Right renal pelvis (tissue), 4 donors: ENCODE measurements at places on chromosomes 2 and 18. TPM values are rescaled to one million over a fixed set of nuclear protein-coding genes. Genes with fewer than 3 reads are reported as not detected.

- no peak for DNase-seq
Observed at GRCh38 chr2:12244070-12244469, 472.7 kb upstream of the TRIB2 start.

DNA sequence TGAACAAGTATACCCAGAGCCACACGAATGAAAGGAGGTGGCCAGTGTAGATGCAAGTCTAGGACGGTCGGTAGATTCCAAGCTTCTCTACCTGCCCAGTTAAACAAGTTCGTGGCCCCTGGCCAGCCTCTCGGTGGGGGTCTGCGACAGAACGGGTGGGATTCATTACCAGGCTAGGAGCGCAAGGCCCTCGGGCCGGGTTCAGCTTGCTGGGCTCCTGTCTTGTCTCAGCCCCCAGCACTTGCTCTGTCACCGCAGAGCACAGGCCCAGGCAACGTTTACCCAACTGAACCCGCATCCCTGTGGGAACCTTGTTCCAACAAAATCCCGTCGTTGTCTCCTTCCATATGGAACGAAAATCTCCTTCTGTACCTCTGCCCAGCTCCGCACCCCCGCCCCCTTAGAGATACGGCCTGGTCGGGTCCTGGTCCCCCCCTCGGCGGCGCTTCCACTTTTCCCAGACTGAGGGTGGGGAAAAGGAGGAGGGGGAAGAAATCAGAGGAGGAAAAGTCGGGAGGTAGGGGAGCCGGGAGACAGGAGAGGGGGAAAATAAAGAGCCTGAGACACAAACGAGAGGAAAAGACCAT is 1.9 kb upstream of the EMX1 start:
- no peak for DNase-seq

WNT10A gene
- polyA plus RNA-seq = 1.2 TPM

- DNase-seq = no peak
Observed at GRCh38 chr18:11728249-11728648, 39.2 kb downstream of the GNAL start.

FBXO48 gene
- 2.3 TPM for polyA plus RNA-seq

GRCh38 chr2:96470636-96471035 is 34.5 kb downstream of the NEURL3 start:
- no peak for DNase-seq

DNA sequence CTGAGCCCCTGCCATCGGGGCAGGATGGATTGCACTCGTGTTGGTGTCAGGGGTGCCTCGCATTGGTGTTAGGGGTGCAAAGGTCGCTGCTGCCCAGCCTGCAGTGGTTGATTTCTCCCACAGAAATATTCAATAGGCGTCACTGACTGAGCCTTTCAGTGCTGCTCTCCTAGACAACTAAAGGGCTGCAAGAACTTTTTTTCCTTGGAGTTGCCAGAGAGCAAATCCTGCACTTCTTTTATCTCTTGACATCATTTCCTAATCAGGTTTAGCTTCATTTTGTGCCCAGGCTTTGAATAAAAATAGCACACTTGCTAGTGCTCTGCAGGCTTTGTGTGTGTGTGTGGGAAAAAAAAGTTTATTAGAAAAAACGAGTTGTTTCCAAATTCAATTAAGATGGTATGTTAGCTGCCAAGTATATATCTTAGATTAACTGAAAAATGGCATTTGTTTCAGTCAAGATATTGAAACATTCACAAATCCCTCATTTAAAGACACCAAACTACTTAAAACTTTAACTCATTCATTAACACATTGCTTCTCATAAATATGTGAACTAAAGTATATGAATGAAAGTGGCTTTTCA is 125.6 kb downstream of the SOCS6 start:
- no peak for DNase-seq

- no peak for DNase-seq
Observed at GRCh38 chr2:50858156-50858555, 173.8 kb downstream of the NRXN1 start.

ODC1 gene
- polyA plus RNA-seq = 391 TPM

DNA sequence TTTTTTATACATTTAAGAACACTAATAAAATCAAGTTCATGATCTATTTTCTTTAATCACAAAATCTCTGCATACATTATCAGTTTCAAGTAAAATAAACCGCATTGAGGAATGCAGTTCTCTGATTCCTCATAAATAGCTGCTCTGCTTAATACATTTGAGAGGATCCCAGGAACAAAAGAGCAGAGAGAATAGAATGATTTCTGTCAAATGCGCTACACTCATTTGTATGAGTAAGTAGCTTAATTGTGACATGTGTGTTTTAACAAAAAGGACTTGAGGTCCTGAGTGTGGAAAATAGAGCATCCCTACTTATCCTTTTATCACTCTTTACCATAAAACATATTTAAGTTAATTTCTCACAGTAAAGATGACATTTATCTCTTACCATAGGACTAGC is 134.0 kb downstream of the PID1 start:
- no peak for DNase-seq

- no peak for DNase-seq
Observed at GRCh38 chr2:83386549-83386948, 1072.5 kb downstream of the SUCLG1 start.

- no peak for DNase-seq
Observed at GRCh38 chr2:162067596-162067995, 6.4 kb downstream of the DPP4 start.

DNA sequence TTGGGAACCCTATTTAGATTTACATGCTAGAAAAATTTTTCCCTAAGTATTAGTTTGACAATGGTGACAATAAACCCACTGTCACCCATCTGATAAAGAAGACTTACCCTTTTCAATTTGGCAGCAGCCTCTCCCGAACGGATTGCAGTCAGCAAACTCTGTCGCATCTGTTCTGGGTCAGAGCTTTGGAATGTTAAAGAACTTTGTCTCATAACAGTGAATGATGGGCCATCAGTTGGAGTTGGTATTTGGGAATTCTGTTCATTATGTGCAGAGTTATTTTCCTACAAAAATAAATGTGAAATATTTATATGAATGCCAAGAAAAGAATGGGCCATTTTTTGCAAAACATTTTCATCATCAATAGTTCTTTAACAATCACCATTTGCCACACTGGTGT is 70.8 kb upstream of the GRB14 start:
- no peak for DNase-seq

DNA sequence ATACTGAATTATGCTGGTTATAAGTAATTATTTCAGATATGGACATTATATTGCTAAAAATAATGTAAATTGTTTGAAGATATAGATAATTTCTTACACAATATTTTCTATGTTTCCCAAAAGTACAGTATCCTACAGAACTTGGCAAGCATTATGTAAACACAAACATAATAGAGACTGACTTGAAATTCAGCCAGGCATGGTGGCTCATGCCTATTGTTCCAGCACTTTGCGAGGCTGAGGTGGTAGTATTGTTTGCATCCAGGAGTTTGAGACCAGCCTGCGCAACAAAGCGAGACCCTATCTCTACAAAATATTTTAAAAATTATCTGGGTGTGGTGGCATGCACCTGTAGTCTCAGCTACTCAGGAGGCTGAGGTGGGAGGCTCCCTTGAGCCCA is 1300.5 kb upstream of the DDX18 start:
- no peak for DNase-seq

KIF5C gene
- 4.2 TPM for polyA plus RNA-seq

DNA sequence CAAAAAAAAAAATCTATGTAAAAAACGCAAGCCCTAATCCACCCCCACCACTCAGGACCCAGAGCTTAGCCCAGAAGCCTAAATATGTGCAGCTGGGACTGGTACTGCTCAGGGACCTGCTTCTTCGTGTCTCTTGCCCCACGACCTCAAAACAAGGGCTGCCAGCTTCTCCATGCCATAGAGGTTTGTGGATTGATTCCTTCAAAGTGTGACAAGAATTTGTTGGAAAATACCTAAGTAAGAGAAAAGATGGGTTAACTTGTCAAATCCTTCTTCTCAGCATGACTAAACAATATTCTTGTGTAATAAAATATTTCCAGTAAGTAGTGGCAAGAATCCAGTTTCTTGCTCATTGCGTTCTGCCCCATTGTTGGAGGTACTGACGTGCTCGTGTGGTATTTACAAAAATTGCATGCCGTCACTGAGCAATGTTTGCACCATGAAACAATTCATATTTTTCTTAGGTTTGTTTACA is 825 bp upstream of the SCYGR1 start:
- no peak for DNase-seq

DNA sequence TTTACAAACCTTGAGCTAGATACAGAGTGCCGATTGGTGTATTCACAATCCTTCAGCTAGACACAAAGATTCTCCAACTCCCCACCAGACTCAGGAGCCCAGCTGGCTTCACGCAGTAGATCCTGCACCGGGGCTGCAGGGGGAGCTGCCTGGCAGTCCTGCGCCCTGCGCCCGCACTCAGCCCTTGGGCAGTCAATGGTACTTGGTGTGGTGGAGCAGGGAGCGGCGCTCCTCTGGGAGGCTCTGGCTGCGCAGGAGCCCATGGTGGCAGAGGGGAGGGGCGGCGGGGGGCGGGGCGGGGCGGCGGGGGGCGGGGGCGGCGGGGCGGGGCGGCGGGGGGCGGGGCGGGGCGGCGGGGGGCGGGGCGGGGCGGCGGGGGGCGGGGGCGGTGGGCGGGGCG is 923.4 kb downstream of the SOCS6 start:
- DNase-seq = no peak

- no peak for DNase-seq
Observed at GRCh38 chr18:76771192-76771799, 51.1 kb upstream of the ZNF236 start.

MC2R gene
- polyA plus RNA-seq = not detected

DNA sequence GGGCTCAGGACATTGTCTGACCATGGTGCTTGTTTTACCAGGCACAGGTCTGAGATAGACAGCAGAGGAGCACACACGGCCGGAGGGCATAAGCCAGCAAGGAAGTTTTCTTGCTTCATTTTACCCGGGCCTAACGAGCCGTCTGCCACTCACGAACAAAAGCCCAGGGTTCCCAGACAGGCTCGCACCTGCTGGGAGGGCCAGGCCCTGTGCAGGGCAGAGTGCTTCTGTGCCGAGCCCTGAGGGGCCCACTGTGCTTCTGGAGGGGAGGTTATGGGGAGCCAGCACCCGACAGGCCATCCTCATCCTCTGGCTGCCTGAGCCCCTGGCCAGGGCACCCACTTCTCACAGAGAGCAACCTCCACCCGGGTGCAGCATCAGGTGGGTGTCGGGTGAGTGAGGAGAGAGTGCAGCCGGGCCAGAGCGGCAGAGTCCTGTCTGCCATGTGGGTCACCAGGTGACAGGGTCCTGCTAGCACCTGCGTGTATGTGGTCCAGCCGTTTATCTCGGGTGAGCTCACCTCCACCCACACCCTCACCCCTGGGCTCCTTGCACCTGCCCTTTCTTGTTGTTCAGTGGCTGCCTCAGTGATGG is 297.9 kb downstream of the NDUFA10 start:
- DNase-seq = no peak

- no peak for DNase-seq
Observed at GRCh38 chr2:95310651-95311050, 13.5 kb downstream of the KCNIP3 start.

DNA sequence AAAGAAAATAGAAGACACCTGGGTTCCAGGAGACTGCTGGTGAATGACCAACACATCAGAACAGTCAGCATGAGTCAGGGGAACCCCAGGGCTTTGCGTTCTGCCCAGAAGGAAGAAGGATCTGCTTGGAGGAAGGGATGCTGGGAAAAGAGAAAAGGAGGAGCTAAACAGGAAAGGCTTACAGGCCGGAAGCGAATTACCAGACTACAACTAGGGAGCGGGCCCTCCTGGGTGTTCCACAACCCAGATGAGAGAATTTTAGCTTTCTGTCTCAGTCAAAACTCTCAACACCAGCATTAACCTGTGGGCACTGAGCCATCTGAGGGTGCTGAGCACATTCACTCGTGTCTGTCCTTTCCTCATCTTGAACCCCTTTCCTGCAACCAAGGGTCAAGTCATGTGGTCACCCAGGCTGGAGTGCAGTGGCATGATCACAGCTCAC is 19.2 kb downstream of the CDC42EP3 start:
- no peak for DNase-seq

DNA sequence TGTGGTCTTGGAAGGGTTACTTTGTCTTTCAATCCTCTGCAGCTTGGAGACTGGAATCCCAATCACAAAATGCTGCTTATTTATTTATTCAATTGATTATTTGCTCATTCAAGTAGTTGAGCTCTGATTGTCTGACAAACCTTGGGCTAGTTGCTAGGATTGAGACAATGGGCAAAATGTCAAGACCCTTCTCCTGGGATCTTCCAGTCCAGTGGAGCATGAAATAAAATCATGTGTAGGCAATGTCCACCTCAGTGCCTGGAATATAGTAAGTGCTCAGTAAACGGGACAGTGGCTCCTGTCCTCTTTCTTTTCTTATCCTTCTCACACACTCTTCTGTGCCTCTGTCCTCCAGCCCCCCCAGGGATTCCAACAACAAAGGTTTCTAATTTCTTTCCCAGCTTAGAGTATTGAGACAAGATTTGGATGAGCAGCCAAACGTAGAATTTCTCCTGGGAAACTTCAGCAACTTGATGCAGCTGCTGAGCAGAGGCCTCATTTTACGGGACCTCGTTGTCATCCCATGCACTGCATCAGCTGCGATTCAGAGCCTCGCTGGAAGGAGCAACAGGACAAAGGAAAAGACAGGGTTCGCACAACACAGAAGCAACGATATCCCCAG is 545.0 kb downstream of the SOX11 start:
- DNase-seq = peak; percentile 64

GRCh38 chr2:59250307-59250677 is 1009.2 kb upstream of the FANCL start:
- no peak for DNase-seq

ASB18 gene
- polyA plus RNA-seq = not detected

CRACDL gene
- 2.9 TPM for polyA plus RNA-seq

DNA sequence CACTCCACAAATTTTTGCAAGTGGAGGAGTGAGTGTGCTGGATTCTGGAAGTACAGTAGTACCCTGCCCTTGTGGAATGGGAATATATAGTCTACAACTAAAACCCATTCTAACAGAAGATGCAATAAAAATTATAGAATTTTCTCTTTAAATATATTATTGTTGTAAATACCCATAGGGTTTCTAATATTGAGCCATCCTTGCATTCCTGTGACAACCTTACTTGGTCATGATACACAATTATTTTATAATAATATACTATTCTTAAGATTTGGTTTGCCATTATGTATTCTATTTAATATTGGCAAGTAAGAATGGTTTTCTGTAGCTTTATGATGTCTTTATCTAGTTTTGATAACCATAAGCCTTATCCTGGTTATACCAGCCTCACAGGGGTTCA is 52.2 kb downstream of the EML6 start:
- DNase-seq = no peak
